ENCODE measurements at places on chromosomes 16 and 17. TPM values are rescaled to one million over a fixed set of nuclear protein-coding genes. Genes with fewer than 3 reads are reported as not detected.

The CCL5 gene
- total RNA-seq: 0.31 TPM

The CTRB1 gene
- total RNA-seq: not detected

The DHRS7C gene
- not detected for total RNA-seq

The ALOX15B gene
- under 0.01 TPM for total RNA-seq

The TTYH2 gene
- 88.0 TPM for total RNA-seq

The COQ7 gene
- 23.1 TPM for total RNA-seq

The RNF43 gene
- total RNA-seq: 2.3 TPM

The SEZ6 gene
- not detected for total RNA-seq

The USP31 gene
- total RNA-seq: 10.5 TPM

The MGAT5B gene
- total RNA-seq: 57.9 TPM

The LGALS9B gene
- total RNA-seq: not detected

The TMEM238L gene
- not detected for total RNA-seq

The PRSS53 gene
- 0.93 TPM for total RNA-seq

The CCL2 gene
- 7.0 TPM for total RNA-seq

The KRT9 gene
- total RNA-seq: not detected

The CD300E gene
- total RNA-seq: not detected

The ZPBP2 gene
- total RNA-seq: not detected

The ASPHD1 gene
- total RNA-seq: 1.2 TPM

The HOXB8 gene
- 0.33 TPM for total RNA-seq

The ZNF385C gene
- total RNA-seq: not detected

The VMO1 gene
- not detected for total RNA-seq

The PRR11 gene
- total RNA-seq: 25.3 TPM

The TMEM235 gene
- not detected for total RNA-seq

The PTRH2 gene
- total RNA-seq: 24.7 TPM

The CHST5 gene
- 0.31 TPM for total RNA-seq

The ITGA2B gene
- total RNA-seq: 0.33 TPM

The CHD9NB gene
- 1.8 TPM for total RNA-seq

The ATP2C2 gene
- total RNA-seq: not detected

The STH gene
- total RNA-seq: 0.69 TPM

The HOXB3 gene
- 4.0 TPM for total RNA-seq

The SPATA32 gene
- total RNA-seq: not detected

The HSD3B7 gene
- total RNA-seq: 20.3 TPM

The EPOP gene
- 1.8 TPM for total RNA-seq

The ERN2 gene
- not detected for total RNA-seq

The BRICD5 gene
- 2.1 TPM for total RNA-seq

The RPL19 gene
- total RNA-seq: 1,646 TPM

The KRTAP4-1 gene
- not detected for total RNA-seq

The ENGASE gene
- total RNA-seq: 12.0 TPM

The ZNF423 gene
- total RNA-seq: 0.69 TPM

The DRC3 gene
- 0.69 TPM for total RNA-seq

The ABCA3 gene
- total RNA-seq: 0.31 TPM

The CA7 gene
- total RNA-seq: not detected

The RPRML gene
- not detected for total RNA-seq

The PPY gene
- total RNA-seq: not detected

The RBL2 gene
- total RNA-seq: 58.9 TPM

Measured in melanocyte of skin (primary cell).